Right atrium auricular region (tissue), 2 donors: ENCODE measurements at places on chromosomes 3 and 15.

DNA sequence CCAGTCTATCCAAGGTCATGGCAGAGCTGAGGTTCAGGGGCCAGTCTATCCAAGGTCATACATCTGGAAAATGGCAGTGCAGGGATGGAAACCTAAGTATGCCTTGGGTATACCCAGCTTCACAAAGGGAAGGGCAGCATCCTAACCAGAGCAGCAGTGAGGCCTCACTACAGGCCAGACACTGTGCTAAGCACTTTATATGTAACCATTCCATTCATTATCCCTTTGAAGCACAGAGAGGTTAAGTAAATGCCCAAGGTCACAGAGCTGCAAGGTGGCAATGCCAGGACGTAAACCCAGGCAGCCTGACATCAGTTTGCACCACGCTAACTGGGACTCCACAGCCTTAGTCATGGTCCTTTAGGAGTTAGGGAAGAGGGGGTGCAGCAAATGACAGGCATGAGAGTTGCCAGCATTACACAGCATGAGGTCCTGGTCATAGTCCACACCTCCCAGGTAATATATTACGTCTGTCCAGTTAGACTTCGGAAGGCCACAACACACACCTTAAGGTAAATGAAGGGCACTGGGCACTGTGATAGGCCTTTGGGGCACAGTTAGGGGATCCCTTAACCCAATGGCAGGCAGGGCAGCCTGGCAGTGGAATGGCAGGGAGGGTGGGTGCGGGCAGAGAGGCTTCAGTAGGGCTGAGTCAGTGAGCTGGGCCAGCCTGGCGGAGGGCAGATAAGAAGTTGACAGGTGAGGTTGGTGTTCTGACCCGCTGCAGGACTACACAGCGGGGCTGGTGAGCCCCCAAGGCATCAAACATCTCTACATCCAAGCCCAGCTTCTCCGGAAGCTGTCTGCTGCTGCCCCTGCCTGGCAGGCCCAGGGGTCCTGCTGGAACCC lies 21.1 kb upstream of the CORO2B start:
- no peak for DNase-seq

DNA sequence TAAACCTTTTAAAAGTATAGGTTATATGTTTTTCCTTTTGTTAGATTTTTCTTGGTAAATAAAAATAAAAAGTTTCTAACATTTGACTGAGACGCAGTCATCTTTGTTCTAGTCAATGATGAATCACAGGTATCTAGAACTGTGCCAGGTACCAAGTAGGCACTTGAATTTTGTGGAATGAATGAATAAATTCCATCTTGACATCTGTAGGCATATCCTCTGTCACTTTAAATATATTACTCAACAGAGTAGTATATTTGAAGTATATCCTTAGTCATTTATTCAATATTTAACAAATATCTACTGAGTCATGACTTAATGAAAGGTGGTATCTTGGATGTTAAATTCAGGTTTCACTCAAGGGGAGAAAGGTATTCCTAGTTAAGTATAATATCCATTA lies 828.4 kb downstream of the TUSC7 start:
- no peak for DNase-seq

DNA sequence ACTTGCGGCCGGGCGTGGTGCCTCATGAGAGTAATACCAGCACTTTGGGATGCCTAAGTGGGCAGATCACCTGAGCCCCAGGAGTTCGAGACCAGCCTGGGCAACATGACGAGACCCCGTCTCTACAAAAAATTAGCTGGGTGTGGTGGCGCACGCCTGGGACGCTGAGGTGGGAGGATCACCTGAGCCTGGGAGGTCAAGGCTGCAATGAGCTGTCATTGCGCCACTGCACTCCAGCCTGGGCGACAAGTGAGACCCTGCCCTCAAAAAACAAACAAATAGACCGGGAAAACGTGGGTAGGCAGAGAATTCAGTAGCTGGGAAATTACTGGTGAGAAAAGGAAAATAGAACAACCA lies 667 bp downstream of the UMPS start:
- no peak for DNase-seq

DNA sequence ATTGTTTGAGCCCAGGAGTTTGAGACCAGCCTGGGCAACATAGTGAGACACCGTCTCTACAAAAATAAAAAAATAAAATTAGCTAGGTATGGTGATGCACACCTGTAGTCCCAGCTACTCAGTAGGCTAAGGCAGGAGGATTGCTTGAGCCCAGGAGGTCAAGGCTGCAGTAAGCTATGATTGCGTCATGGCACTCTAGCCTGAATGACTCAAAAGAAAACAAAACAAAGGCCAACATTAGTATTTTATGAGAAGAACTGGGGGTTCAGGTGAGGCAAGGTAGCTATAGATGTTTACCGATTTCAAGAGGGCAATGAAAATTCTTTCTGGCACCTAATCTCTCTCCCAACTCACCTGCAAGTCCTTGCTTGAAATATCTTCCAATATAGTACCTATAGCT lies 77.2 kb downstream of the GREM1 start:
- no peak for DNase-seq

DNA sequence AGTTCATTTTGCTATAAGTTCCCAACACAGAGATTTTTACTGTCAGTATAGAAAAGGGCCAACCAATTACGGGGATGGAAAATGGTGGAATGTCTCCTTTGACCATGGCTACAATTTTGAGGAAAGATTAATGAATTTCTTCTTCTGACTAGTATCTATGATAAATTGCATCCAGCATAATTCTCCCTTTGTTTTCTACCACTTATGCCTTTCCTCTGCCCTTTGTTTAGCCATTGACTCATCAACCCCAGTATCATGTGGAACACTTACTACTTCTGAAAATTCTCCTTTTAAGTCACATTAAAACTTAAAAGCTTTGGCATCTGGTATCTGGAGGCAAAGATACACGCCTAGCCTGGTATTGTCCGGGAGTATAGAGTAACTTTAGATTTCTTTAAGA lies 92.9 kb upstream of the CADPS start:
- no peak for DNase-seq
